ENCODE measurements at places on chromosomes 2 and 18.
A peak's percentile ranks its signal among the peaks of the same experiment; 100 is the strongest.

DNA sequence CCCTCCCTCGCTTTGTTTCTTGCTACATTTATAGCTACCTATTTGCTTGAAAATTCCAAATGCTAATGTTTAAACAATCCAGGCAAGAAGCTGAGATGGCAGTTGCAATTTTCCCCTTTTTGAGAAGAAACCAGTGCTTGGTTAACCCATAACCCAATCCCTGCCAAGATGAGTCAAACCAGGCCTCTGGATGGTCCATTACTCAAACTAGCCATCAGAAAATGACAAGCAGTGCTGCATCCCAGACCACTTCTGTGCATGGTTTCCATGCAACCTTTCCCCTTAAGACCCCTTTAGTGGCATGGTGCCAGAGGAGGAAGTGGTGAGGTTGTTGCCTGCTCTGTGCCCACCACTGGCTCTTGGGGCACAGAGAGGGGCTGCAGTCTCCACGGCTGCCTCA, 131.2 kb upstream of the RMP24 start:
- DNase-seq: no peak

GRCh38 chr2:162932416-162932815, 93.8 kb upstream of the KCNH7 start:
- DNase-seq: no peak

DNA sequence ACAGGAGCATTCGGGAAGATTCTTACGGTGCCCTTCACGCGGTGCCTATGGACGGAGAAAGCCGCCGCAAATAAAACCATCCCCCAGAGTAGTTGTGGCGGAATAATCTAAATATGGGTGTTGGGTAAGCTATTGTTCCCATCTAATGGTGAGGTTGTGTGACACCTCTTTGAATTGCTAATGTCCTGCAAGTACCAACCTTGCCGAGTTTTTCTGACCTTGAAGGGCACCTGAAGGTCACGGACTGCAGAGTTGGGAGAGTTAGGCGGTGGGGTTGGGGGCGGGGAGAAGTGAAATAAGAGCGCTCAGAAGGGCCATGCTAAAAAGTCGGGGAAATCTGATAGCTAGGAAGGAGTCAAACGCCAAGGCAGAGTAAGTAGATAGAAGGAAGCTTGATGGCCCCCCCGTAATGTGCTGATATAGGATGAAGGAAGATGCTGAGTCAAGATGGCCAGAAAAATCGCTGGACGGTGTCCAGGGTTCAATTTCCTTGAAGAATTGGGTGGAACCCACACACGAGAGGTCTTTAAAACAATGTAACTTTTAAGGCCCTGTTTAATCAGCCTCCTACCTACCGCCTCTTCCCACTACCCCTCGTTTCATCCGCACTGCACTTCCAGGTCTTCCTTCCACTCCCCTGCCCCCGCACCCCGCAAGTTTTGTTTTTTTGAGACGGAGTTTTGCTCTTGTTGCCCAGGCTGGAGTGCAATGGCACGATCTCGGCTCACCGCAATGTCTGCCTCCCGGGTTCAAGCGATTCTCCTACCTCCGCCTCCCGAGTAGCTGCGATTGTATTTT, 600 bp downstream of the KATNAL2 start:
- peak; percentile 54 for DNase-seq

DNA sequence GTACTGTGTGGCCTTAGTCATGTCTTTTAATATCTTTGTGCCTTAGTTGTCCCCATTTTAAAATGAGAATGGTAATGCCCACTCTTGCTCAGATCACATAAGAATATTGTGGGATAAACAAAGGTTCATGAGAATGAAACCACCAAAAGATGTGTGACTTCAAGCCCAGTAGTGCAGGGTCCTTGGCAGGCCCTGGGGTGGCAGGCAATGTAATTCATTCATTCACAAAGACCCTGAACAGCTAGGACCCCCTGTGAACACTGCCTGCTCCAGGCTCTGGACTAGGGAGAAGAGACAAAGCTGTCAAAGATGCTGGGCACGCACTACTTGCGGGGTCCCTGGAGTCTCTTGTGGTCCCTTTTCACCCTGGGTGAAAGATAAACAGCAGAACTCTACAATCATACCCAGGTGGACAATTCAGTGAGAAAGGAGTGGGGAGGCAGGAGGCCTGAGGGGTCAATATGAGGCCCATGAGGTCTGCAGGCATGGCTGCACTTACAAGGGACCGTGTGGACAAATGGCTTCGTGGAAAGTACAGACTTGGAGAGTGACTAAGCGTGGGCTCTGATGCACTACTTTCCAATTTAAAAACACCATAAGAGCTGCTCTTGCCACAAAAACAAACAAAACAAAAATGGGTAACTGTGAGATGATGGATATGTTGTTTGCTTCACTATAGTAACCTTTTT, 136.1 kb downstream of the SMAD7 start:
- peak; percentile 18 for DNase-seq

DNA sequence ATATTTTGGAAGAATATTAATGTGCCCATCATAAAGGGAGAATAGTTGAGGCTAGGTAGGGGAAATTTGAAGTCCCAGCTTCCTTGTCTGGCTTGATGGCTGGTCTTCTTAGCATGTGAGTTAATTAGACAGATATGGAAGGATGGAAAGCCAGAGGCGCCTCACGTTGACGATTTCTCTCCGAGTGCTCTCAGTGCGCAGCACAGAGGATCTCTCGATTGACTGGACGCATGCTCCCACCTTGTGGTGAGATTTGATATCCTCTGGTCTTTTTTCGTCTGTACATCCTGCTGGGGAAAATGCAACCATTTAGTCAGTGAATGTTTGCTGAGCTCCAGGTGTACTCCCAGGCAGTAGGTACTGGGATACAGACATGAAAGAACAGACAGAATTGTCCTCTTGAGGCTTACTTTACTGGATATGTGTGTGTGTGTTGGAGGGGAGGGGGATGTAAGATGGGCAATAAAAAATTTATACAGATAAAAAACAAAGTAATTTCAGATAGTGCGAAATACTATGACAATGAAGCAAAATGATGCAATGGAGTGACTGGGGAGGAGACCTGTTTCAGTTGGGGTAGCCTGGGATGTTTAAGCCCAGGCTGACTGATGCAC, 66.9 kb upstream of the ZNG1B start:
- DNase-seq: peak; percentile 68

Measured in iris pigment epithelial cell (primary cell).